Activated gamma-delta T cell treated with Interleukin-2 at 50 U/mL for 16 hours (primary cell): ENCODE measurements at places on chromosomes 13 and 19.

GRCh38 chr13:110228936-110229904 is 77.7 kb downstream of the COL4A1 start:
- DNase-seq = no peak

GRCh38 chr19:13599681-13600080 is 93.4 kb upstream of the CACNA1A start:
- no peak for DNase-seq

DNA sequence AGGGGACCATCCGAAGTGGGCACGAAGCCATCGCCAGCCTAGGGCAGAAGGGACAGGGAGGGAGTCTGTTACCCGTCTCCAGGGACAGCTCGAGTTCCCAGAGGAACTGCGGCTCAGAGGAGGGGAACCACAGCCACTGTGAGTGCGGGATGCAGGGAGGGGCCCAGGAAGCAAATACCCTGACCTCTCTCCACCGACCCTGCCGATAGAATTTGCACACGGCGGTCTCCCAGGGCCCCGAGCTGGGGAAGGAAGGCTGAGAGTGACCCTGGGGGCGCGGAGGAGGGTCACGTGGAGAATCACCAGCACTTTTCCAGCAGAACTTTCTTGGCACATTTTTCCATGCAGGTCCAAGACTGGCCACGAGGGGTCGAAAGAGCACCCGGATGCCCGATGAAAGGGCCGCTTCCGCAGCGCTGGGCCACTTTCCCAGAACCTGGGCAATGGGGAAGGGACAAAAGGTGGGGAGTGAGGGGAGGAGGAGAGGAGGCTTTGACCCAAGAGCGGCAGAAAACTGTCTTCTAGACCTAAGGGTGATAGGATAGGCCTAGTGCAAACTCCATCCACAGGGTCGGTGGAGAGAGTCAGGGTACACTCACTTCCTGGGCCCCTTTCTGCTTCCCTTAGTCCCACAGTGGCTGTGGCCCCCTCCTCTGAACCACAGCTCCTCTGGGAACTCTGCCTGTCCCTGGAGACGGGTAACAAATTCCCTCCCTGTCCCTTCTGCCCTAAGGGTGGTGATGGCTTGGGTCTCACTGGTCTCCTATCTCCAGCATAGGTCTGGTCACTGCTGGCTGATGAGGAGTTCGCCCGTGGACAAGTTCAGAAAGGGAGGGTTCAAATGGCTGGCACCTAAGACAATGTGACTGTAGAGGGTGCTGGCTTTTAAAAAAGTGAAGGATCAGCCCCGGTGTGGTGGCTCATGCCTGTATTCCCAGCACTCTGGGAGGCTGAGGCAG is 5.3 kb upstream of the GPR4 start:
- DNase-seq = peak; percentile 31

DNA sequence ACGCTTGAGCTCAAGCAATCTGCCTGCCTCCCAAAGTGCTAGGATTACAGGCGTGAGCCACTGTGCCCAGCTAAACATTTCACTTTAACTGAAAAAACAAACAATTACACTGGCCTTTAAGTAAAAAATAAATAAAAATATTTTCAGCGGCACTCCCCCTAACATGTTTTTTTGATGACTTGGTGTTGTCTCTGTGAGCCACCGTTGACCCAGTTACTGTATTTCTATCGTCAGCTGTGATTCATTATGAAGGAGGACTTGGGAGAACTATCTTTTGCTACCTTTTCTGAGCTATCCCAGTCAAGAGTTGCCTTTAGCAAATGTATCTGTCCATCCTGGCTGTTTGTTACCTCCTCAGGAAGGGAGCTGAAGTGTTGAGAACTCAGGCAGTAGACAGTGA is 18.5 kb upstream of the C19orf33 start:
- DNase-seq = no peak

GRCh38 chr13:98476106-98476505 is 100.8 kb downstream of the STK24 start:
- peak; percentile 58 for DNase-seq

GRCh38 chr19:57171551-57172081 is 4.3 kb upstream of the DUXA start:
- DNase-seq = peak; percentile 26

- DNase-seq = no peak
Measured at GRCh38 chr13:102028206-102028605, 373.6 kb downstream of the FGF14 start.

DNA sequence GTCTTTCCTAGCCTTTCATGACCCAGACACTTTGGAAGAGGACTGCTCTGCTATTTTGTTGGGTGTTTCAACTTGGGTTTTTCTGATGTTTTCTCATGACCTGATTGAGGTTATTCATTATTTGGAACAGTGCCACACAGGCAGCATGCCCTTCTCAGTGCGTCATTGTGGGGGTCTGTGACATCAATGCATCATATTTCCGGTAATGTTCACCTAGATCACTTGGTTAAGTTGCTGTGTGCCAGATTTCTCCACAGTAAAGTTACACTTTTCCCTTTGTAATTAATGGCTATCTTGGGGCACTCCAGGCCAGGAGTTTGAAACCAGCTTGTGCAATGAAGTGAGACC is 124.4 kb downstream of the SIPA1L3 start:
- no peak for DNase-seq

- no peak for DNase-seq
Measured at GRCh38 chr13:68440874-68441273, 1210.7 kb upstream of the PCDH9 start.

DNA sequence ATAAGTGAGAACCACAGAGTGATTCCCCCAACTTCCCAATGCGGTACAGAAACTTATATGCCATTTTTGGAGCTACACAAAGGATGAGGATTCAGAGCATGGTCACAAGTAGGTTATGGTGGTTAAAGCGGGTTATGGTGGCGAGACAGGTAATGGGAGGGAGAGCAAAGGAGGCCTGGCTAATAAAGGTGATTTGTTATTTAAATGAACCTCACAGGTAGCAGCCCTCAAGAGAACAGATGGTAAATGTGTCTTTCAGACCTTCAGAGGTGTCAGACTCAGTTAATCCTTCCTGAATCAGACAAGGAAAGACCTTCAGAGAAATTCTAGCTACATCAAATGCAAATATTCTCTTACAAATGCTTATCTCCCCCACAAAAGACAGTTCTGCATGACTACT is 1971.4 kb downstream of the OLFM4 start:
- DNase-seq = no peak

DNA sequence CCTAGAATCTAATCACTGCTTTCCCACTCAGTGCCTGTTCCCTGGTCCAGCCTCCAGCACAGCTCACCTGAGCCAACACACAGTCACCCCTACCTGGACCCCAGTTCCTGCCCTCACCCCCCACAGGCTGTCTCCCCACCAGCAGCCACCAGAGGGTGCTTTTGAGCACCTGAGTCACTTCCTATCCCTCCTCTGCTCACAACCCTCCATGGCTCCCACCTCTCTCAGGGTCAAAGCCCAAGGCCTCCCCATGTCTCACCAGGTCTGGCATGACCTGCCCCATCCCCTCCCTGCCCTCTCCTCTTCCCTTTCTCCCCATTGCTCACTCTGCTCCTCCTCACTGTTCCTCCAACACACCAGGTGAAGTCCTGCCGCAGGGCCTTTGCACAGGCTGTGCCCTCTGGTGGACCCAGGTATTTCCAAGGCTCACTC is 7.1 kb upstream of the DPP9 start:
- DNase-seq = peak; percentile 62

DNA sequence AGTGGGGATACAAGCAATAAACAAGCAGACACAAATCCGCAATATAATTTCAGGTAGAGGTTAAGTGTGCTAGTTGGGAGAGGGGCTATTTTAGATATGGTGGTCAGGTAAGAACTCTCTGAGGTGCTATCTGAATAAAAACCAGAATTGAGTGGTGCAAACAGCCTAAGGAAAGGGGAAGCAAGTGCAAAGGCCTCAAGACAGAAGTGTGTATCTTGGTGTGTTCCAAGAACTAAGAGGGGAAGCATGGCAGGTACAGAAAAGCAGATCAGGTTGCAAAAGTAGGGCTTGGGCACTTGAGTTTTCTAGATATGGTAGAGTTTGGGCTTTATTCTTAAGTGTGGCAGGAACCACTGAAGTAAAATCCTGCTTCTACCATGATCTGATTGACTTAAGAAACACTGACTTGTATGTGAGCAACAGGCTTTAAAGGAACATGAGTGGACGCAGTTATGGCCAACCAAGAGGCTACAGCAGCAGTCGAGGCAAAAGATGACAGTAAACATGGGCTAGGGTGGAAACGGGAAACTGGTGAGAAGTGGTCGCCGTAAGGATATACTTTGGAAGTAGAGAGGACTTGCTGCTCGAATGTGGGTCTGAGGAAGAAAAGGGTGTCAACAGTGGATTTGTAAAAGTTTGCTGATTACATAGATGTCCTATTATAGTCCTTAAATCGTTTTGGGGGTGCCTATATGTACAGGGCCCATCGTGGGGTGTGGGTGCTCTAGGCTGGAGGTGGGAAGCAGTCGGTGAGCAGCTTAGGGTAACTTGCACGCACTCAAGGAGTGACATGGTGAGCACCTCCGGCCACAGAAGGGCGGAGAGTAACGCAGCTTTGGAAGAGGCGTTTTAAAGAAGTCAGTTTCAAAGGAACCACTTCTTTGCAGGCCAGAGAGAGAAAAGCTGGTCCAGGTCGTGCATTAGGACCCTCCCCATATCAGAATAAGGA is 677 bp downstream of the TGDS start:
- DNase-seq = peak; percentile 15

GRCh38 chr19:42051166-42052115 is 18.6 kb downstream of the GRIK5 start:
- no peak for DNase-seq

- no peak for DNase-seq
Measured at GRCh38 chr13:23993680-23993985, 96.3 kb upstream of the C1QTNF9B start.

GRCh38 chr13:95865080-95865615 is 188.1 kb downstream of the UGGT2 start:
- no peak for DNase-seq
